NCI-H1694 treated with DMSO at 0.1 percent for 48 hours (cell line): ENCODE measurements at places on chromosomes 2 and 18.

DNA sequence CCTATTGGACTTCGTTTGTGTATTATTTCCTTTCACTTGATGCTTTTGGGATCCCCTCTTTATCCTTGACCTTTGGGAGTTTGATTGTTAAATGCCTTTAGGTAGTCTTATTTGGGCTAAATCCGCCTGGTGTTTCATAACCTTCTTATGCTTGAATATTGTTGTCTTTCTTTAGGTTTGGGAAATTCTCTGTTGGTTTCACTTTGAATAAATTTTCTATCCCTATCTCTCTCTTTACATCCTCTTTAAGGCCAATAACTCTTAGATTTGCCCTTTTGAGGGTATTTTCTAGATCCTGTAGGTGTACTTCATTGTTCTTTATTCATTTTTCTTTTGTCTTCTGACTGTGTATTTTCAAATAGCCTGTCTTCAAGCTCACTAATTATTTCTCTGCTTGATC is 354.7 kb downstream of the PARD3B start:
- no peak for DNase-seq

GRCh38 chr18:60466677-60467076 is 94.1 kb upstream of the MC4R start:
- DNase-seq = no peak

- DNase-seq = no peak
These were observed at the start of gene ZBTB7C for GRCh38 chr18:48408727-48409590. TSS of gene ZBTB7C (minus strand) at chr18:48409383.

- no peak for DNase-seq
These were observed 477.7 kb upstream of the HS6ST1 start for GRCh38 chr2:128796321-128796720.

GRCh38 chr2:190834890-190835208 is 45.8 kb upstream of the GLS start:
- DNase-seq = no peak

DNA sequence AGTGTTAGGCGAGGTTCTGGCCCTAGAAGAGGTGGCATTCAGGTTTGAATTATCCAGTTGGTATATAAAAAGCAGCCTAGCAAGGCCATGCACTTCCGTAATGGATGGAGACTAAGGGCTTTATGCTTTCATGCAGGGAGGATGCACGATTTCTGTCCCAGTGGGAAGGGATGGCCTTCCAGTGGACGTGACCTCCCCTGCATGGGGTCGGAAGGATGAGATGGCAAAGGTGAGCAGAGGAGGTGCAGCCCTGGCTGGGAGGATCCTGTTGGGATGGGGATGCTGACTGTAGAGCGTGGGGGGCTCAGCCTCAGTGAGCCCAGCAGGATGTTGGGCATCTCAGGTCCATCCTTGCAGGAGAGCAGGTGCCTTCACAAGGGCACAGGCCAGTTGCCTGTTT is 4.8 kb downstream of the ASB18 start:
- no peak for DNase-seq

- no peak for DNase-seq
These were observed 29.2 kb upstream of the CCDC178 start for GRCh38 chr18:33469699-33470098.

DNA sequence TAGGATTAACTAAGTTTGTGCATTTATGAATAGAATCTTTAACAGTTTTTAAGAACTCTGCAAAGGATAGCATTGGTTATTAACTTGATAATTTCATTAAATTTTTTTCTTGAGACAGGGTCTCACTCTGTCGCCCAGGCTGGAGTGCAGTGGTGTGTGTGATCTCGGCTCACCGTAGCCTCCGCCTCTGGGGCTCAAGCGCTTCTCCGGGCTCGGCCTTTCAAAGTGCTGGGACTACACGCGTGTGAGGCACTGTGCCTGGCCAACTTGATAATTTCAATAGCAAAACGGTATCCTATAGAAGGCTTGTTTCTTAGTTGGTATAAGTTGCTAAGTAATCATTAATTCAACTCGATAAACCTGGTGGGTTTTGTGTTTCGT is 38.0 kb downstream of the ADNP2 start:
- no peak for DNase-seq

GRCh38 chr2:116510117-116510671 is 1304.3 kb upstream of the DDX18 start:
- DNase-seq = peak; percentile 30

GRCh38 chr2:74915743-74916142 is 42.7 kb upstream of the POLE4 start:
- DNase-seq = no peak

- no peak for DNase-seq
These were observed 112.2 kb upstream of the MEIS1 start for GRCh38 chr2:66322506-66323260.

DNA sequence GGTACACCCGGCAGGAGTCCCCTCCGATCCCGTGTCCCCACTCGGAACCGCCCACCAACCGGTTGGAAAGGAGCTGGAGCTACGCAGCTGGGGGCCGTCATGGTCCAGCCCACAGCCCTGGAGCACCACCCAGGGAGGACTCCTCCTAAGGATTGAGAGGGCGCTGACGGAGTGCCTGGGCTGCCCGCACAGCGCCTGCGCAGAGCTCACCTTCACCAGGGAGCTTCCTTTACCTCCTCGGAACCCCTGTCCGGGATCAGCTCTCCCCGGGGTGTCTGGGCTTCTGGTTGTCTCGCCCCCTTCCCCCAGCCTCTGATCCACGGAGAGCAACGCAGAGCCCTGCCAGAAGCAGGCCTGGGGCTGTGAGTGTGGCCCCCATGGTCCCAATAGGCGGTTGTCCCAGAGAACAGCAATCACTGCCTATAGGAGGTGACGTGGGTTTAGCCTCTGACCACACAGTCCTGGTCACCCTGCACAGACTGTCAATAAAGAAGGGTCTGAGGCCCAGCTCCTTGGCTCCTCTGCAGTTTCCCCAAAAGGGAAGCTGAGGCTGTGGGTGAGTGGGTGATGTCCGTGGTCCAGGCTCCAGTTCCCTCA is 14.6 kb downstream of the ALPG start:
- DNase-seq = no peak

GRCh38 chr18:11518788-11519685 is 90.4 kb upstream of the SLC35G4 start:
- DNase-seq = no peak

DNA sequence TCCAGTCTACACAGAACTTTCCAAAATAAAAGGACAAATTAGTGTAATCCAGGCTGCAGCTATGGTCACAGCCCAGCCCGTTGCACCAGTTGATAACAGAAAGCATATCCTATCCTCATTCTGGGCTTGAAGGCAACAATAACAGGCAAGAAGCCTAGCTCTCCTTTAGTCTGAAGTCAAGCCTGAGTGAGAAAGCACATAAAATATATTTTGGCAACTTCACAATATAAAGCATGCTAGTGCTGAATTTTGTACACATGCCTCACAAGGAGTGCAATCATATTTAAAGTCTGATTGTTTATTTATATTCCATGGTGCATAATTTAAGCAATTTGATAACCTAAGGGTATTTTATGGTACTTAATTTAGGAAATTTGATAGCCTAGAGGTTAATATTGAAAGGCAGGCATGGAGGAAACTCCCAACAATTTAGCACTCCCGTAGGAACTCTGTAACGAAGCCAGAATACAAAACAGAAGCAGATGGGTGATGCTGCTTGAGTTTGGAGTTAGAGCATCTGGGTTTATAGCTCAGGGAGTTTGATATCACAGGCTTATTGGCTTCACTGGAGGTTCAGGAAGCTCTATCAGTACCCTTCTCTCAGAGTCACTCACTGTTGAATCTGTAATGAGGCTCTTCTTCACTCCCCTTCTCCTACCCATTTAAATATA is 1199.1 kb upstream of the GYPC start:
- DNase-seq = peak; percentile 97

- DNase-seq = no peak
These were observed at the start of gene G6PC2 for GRCh38 chr2:168901003-168901402. TSS of gene G6PC2 (plus strand) at chr2:168901291. CDS start at chr2:168901332, 41 bp downstream.

DNA sequence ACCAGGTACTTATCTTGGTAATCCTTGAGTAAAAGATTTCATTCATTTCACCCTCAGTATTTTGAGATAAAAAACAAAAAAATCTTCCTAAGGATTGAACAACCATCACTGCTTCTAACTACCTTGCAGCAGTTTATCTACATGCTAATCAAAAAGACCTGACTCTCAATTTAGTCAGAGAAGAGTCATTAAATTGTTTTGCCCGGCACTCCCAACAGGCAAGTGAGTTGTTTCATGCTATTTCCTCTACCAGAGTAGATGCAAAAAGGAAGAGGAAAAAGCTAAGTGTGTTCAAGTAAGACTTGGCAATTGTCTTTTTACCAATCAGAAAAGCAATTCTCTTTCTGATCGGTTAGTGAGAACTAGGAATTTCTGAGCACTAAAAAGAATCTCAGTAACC is 39.5 kb downstream of the MYO5B start:
- DNase-seq = no peak

DNA sequence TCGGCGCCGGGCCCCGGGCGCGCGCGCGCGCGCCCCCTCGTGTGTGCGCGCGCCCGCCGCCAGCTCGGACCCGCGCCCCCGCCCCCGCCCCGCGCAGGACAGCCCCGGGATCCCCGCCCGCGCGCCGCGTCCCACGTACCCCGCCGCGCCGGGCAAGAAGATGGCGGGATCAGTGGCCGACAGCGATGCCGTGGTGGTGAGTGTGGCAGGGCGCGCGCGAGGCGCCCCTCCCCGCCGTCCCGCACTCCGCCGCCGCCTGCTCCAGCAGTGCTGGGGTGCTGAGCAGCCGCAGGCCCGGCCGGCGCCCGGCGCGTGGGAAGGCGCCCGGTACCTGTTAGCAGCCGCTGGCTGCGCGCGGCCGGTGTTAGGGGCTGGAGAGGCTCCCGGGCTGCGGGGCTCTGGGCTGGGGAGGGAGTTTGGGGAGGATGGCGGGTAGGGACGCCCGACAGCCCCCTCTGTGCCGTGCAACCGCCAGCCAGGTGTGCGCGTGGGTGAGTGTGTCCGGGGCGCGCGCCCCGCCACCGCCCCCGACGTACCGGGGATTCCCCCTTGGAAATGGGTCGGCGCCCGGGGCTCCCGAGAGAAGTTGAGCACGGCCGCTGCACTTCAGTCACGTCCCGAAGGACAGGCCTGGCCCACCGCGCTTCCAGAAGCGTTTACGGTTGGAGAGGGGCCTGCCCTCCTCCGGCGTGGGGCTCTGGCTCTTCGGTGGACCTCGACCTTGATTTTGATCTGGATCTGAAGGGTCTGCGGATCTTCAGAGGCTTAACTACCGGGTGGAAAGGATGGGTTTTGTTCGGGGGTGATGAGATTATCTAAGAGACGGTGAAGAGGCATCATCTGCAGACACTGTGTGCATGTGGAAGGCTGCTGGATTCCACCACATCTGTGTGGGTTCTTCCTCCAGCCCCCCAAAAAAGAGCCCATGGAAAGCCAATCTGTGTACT is 697 bp downstream of the LGALSL start:
- no peak for DNase-seq

GRCh38 chr2:57534358-57534757 is 512.2 kb upstream of the VRK2 start:
- DNase-seq = no peak
